Common myeloid progenitor, CD34-positive (primary cell): ENCODE measurements at places on chromosomes 6 and 20.
A peak's percentile ranks its signal among the peaks of the same experiment; 100 is the strongest.

DNA sequence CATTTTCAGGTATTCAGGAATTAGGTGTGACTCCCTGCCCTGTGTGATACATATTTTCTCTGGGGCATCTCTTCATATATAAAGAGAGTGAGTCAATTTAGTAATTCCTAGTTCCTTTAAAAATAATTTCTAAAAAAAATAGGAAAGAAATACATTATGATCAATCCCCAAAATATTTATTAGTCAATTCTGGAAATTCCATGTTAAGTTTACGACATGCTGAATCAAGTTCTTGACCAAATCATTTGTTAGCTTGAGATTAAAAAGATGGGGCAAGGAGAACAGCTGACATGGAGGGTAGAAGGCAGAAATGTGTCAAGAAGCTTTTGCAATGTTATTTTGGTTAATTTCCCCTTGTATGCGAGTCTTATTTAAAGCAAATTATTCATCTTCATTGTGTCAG, 22.7 kb upstream of the PRDM1 start:
- no peak for DNase-seq

GRCh38 chr6:31053873-31054272, 43.6 kb downstream of the MUC22 start:
- no peak for DNase-seq

GRCh38 chr6:97626671-97627441, 343.8 kb upstream of the MMS22L start:
- DNase-seq, result no peak

DNA sequence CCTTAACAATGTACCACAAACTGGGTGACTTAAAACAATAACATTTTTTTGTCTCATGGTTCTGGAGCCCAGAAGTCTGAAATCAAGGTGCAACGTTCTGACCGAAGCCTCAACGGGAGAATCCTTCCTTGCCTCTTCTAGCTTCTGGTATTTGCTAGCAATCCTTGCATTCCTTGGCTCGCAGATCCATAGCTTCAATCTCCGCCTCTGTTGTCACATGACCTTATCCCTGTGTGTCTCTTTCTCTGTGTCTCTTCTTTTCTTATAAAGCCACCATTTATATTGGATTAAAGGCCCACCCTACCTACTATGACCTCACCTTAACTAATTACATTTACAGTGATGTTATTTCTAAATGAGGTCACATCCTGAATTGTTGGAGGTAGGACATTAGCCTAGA, 37.2 kb upstream of the DOK5 start:
- no peak for DNase-seq

GRCh38 chr6:108768166-108768555, 80.1 kb upstream of the ARMC2 start:
- DNase-seq, result no peak

DNA sequence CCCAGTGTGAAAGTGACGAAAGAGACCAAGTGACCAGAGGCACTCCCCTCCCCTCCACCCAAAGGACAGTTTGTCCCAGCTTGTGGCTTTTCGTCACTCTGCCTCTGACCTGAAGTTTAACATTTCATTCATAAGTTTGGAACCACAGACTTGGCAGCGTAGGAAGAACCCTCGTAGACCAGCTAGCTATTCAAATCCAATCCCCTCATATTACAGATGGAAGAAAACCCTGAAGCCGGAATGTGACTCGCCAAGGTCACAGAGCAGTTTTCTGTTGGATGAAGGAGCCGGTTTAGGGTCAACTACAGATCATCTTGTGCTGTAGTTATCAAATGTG, 3.9 kb upstream of the SYS1 start:
- DNase-seq, result no peak

GRCh38 chr6:16333580-16333979, 95.2 kb downstream of the GMPR start:
- no peak for DNase-seq

GRCh38 chr6:76790045-76790796, 673.1 kb downstream of the HTR1B start:
- DNase-seq, result no peak

DNA sequence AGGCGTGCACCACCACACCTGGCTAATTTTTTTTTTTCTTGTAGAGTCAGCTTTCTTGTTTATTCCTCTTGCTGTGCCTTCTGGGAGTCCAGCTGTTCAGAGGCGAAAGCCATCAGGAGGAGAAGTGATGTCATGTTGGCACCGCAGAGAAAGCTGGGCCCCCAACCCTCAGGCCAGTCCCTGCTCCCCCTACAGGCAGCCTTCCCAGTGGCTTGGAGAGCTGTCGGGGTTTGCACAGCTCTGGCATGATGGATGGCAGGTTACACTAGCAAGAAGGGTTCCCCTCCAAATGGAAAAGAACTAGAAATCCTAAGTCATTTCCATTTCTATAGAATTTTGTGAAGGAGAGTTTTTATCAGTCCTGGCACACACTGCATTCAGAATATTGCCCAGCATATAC, 72.6 kb downstream of the C6orf52 start:
- no peak for DNase-seq

DNA sequence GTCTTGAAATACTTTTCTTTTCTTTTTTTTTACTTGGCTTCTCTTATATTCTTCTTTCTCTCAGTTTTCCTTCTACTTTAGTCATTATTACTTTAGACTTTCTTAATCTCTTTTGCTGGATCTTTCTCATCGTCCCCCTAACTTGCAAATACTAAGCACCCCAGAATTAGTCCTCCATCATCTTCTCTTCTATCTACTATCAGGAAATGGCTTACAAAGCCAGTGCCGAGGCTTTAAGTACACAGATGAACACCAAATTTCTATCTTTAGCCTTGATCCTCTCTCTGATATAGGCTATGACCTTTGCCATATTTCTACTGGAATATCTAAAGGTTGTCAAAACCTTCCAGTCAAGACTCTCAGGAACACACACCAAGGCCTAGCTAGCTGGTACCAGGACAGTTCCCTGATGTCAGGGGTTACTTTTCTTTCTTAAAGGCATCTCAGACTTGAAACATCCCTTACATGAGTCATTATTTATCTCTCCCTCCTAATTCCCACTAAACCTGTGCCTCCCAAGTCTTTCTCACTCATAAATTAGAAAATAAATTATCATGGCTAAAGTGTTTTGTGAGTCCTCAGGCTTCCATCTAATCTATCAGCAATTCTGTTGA, 278.6 kb upstream of the TCF21 start:
- DNase-seq, result no peak

DNA sequence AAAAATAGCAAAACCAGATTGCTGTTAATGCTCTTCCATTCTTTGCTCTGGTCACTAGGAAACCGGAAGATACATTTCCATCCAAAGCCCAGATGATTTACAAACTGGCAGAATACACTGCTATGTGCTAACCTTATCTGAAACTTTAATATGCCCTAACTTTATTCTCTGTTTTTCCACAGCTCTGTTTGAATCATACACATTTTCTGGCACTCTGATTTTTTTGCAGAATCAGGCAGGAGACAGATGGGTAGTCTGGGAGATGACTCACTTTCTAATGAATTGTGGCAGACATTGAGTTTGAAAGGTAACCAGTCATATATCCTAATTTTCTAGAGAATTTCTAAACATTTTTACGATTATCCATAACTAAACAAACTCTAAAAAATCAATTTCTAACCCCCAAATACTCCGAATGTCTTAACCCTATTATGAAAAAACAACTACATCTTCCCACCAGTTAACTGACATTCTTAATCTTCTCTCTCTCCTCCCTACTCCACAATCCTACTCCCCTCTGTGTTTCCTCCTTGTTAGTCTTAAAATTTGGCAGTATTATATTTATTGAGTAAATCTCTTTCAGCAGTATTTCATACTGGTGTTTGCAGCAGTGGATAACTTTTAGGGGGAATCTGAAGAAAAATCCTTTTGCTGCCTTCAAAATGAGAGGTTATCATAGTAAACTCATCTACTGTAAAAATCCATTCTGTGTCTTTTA, 63.5 kb downstream of the MAN1A1 start:
- DNase-seq, result no peak

DNA sequence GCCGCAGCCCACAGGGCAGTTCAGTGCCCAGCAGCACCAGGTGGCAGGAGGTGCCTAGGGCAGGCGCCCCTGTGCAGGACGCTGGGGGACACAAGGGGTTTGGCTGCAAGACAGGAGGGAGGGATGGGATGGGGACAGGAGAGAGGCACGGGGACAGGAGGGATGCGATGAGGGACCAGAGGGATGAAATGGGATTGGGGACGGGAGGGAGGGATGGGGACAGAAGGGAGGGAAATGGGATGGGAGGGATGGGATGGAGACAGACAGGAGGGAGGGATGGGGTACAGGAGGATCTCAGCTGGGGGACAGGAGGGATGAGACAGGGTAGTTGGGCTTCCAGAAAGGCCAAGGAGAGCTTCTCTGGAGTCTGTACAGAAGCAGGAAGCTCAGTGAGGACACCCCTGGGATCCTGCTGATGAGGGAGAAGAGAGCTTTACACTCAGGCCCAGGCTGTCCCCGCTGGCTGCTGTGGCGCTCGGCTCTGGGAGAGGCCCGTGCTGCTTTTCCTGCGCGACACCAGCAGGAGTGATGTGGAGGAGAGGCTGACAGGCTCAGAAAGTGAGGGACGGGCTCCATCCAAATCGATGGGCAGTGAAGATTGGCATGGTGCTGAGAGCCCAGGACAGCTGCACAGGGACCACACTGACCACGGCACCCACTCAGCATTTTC, 400.8 kb downstream of the SMOC2 start:
- DNase-seq, result no peak

DNA sequence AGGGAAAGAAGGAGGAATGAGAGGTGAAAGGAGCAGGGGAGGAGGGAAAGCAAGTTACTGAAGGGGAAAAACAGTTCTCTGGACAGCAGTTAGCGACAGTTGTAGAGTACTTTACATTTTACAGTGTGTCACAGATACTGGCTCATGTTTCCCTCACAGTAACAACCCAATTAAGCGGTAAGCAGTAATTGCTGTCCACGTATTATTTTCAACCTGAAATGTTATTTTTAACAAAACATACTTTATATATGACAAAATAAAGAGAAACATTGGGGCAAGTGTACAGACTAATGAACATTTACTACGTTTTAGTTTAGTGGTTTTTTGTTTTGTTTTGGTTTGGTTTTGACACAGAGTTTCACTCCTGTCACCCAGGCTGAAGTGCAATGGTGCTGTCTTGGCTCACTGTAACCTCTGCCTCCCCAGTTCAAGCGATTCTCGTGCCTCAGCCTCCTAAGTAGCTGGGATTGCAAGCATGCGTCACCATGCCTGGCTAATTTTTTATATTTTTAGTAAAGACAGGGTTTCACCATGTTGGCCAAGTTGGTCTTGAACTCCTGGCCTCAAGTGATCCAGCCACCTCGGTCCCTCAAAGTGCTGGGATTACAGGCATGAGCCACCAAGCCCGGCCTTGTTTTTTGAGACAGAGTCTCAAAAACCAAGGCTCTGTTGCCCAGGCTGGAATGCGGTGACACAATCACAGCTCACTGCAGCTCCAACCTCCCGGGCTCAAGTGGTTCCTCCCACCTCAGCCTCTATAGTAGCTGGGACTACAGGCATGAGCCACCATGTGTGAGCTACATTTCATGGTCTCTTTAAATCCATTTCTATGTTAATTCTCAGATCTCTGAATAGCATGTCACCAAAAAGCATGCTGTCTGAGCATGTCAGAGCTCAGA, 22.6 kb upstream of the BTN3A2 start:
- DNase-seq, result no peak

- DNase-seq, result peak; percentile 42
These were observed 7.2 kb downstream of the GCNT2 start for GRCh38 chr6:10528158-10528981.

- no peak for DNase-seq
These were observed 42.8 kb downstream of the MYO6 start for GRCh38 chr6:75791881-75792280.

GRCh38 chr6:114595591-114595990, 252.8 kb upstream of the HS3ST5 start:
- DNase-seq, result no peak

DNA sequence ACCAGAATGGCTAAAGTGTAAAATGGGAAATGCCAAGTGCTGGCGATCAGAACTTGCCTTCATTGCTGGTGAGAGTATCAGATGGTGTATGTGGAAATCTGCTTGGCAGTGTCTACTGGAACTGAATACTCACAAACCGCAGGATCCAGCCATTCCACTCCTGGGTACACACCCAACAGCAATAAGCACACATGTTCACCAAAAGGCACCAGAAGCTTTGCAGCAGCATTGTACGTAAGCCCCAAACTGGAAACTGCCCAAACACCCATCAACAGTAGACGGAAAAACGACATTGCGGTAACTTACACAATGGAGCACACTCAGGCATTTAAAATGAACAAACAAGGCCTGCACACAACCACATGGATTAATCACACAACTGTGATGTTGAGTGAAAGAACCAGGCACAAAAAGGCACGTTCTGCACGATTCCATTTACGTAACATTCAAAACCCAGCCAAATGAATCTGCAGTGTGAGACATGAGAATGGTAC, 37.3 kb upstream of the BPIFA2 start:
- no peak for DNase-seq

GRCh38 chr6:31462026-31462963, 35.6 kb upstream of the MICB start:
- no peak for DNase-seq

GRCh38 chr6:24238700-24239099, 112.7 kb downstream of the NRSN1 start:
- no peak for DNase-seq

DNA sequence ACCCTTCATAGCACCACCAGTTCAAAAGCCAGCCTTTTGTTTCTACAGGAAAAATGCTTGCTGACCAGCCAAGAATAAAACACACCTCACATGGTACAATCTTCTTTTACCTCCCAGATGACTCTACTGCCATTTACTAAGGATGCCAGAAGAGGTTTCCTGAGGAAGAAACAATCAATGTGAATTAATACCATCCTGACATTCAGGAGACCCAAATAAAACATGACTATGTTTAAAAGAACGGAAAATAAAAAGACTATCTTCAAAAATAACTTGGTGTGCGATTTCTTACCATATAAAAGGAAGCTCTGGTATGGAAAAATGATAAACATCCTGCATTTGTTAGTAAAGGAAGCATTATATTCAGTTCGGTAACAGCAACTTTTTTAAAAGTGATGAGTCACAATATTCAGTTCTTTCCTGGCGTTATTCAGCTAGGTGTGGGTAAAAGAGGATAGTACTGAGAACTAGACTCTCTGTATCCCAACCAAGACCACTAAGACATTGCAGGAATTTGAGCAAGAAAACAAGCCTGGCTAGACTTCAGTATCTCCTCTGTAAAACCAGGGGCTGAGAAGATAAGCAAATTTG, 16.3 kb downstream of the COL21A1 start:
- DNase-seq, result no peak

DNA sequence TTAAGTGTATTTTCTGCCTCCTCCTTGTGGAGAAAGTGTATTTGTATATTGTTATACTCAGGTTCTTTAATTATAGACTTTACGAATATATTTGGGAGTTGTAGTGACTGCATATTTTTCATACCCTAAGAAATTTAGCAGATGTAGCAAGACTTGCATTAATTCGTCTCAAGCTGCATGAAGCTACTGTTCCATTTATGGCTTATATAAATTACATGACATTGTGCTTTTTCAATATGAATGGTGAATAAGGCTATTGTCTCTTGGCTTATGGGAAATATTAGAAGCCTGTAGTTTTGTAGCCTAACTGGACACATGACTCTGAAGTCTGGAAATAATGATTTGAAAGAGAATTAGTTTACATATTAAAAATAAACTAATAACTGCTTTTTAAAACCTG, 2.4 kb downstream of the ADGRG6 start:
- no peak for DNase-seq

- no peak for DNase-seq
These were observed 30.7 kb upstream of the RIN2 start for GRCh38 chr20:19727251-19727847.

GRCh38 chr20:36052117-36052513, 83.7 kb downstream of the CNBD2 start:
- no peak for DNase-seq
